Left cardiac atrium (tissue), 4 donors: ENCODE measurements at places on chromosomes 5 and 9. TPM values are rescaled to one million over a fixed set of nuclear protein-coding genes. Genes with fewer than 3 reads are reported as not detected.
A peak's percentile ranks its signal among the peaks of the same experiment; 100 is the strongest.

DNA sequence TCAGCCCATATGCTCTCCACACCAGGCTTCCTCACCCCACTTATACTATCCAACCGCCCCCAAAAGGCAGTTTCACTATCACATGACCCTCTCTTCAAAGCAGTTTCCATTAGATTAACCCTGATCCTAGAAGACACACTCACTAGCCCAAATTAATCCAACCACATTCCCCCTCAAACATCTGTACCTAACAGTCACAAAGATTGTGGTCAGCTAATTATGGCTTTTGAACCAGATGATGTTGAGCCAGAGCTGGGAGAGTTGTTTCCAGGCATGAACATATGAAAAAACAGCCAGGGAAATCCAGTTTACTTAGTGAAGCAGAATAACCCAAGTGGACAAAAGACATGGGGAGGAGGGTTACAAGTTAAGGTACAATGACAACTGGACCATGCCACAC lies 131.2 kb downstream of the SPOCK1 start:
- DNase-seq: no peak

GRCh38 chr5:65924366-65925043 lies 1.9 kb upstream of the ERBIN start:
- DNase-seq: no peak

GPR151 gene
- total RNA-seq: not detected

CARTPT gene
- total RNA-seq: not detected

KLF9 gene
- total RNA-seq: 78.9 TPM

GRCh38 chr5:159017786-159018185 lies 81.9 kb downstream of the EBF1 start:
- peak; percentile 77 for DNase-seq

DNA sequence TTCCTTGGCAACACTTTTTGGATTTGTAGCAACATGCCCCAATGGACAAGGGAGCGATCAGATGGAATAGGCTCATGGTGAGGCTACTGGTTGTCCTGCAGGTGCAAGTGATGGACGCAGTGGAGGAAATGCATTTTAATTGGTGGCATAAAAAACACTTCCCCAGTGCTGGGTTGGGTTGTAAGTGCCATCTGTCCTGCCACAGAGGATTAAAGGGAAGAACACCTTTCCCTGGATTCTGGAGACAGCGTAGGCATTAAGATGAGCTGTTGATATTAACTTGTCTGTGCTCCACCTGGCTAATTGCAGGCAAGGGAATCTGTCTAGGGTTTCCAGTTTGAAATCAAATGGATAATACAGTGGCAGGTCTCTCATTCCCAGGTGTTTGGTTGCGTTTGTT lies 173.4 kb downstream of the ZNF462 start:
- DNase-seq: no peak

GRCh38 chr9:126623667-126624478 lies 10.1 kb downstream of the LMX1B start:
- DNase-seq: no peak

DNA sequence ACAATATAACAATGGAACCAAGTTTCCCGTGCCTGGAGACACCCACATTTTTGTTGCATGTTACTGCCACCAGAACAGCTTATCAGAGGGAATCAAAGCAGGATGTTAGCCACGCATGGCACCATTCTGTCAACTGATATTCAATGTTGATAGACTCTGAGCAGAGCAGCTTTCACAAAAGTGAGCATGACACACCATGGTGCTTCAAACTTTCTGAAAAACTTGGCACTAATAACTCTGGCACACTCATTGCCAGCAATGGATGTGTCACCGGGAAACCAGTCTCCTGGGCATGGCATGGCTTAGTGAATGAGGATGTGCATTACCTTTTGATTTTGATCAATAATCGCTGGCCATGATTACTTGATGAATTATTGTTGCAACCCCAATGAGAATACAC lies 19.7 kb downstream of the NIPSNAP3B start:
- DNase-seq: no peak
